Suppressor macrophage treated with lipopolysaccharide for 1 hour (primary cell): ENCODE measurements at places on chromosomes 6 and 20.

- DNase-seq, result peak; percentile 66
Observed at GRCh38 chr6:166940643-166941068, 15.7 kb downstream of the RNASET2 start.

DNA sequence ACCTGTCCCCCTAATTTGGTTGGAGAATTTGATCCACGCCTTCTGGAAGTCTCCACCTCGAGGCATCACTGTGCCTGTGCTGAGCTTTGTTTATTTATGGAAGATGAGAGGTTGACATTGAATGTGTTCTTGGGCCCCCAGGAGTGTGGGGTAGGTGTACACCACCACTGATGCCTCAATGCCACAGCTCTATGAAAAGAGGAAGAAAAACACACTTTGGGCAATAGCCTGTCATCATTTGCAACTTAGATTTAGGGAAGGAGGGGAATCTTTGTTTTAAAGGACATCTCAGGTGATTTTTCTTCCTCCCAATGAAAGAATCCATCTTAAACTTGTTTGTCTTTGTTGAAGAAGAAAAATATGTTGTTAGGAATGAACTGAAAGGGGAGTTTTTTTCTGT lies 42.6 kb downstream of the TBC1D7 start:
- DNase-seq, result no peak

DNA sequence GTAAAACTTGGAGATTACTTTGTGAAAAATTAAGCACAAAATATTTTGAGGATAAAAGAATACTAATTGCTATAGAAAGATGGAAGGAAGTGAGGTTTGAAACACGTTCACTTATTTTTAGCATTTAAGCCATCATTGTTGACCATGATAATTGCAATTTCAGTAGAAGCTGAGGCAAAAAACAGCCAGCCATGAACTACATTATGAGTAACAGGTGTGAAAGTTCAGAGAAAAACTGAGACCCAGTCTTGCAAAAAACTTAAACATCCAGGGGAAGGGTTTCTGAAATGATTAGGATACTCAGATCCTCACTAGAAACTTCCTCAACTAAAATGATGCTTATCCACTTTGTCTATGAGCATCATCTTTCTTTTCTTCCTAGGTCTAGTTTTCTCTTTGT lies 619.4 kb downstream of the PHF3 start:
- DNase-seq, result no peak

DNA sequence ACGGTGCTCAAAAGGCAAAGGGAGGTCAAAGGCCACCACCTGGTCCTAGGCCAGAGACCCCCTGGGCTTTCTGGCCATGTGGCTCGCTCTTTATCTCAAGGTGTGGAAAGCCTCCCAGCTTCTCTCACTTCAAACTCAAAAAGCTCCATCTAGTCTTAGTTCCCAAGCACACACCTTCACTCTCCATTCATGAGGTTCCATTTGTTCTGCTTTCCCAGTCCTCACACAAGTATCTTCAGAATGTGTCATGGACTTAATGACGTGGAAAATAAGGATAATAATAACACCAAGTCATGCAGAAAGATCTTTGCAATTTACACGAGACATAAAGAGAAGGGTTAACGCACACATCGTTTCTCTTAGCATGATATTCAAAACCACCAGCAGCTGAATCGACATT lies 219.3 kb downstream of the GMDS start:
- no peak for DNase-seq

DNA sequence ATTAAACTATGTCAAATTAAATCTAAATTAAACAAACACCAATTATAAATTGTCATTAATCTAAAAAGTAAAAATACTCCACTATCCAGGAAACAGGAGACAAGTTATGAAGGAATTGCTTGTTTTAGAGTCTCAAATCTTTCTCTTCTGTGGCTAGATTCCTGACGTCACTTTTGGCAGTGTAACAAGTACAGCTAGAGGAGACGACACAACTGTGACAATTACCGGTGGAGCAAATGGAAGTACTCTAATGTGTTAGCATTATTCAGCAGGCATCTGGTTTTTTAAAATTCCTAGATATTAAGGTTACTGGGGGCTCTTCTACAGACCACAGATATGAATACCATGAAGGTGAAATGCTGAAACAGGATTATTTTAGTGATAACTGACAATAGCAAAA lies 1042.7 kb downstream of the EPHA7 start:
- no peak for DNase-seq

- DNase-seq, result no peak
Observed at GRCh38 chr6:19902201-19902600, 65.0 kb downstream of the ID4 start.

GRCh38 chr20:19426356-19426755 lies 213.9 kb downstream of the SLC24A3 start:
- DNase-seq, result no peak
